ENCODE measurements at places on chromosomes 4 and X.

DNA sequence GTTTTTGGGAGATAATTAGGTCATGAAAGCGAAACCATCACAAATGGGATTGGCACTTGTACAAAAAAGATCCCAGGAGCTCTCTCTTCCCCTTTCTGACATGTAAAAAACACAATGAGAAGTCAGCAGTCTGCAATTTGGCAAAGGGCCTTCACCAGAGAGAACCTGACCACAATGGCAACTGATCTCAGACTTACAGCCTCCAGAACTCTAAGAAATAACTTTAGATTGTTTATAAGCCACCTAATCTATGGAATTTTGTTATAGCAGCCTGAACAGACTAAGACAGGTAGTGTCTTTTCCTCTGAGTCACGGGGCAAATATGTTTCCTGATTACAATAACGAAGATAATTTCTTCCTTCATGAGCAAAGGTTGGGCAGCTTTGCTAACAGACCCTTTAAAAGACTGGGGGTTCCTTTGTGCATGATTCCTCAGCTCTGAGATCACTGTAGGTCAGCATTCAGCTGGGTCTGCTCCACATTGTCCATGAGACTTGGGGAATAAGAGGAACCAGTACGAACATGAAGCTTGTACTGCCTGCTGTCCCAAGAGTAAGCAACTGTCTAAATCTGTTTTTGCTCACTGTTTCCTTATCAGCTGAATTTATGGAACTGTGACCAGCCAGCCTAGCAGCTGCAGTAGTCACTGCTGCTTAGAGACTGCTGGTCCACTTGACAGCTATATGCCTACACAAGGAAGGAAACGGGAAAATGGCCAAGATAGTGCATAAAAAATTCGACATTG lies 191.6 kb downstream of the ANAPC10 start:
- no peak for DNase-seq

- no peak for DNase-seq
Observed at GRCh38 chr4:185809121-185809520, 2.9 kb downstream of the SORBS2 start.

- DNase-seq: no peak
Observed at GRCh38 chrX:42567268-42567667, 210.7 kb downstream of the PPP1R2C start.

DNA sequence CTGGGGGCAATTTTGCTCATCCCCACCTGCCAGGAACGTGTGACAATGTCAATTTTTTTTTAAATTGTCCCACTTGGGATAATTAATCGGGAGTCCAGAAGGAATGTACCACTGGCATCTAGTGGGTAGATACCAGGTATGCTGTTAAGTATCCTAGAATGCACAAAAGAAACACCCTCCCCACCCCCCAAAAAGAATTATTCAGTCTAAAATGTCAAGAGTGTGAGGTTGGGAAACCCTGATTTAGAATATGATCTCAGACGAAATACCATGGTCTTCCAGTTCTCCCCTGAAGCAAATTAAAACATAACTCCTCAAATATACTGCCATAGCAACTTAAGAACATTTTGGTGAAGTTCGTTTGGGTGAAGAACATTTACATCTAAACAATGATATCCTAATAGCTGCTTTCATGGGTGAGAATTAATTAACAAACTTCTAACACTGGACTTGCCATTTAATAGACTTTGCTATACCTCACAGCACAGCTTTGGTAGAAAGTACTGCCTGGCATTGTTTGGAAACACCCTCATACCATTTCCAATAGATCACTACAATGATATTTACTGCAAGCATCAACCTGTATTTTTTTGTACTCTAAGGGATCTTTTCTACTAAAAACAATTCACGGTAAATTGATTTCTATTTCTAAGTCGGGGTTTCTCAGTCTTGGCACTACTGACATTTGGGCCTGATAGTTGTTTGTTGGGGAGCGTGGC lies 36.5 kb downstream of the SH3RF1 start:
- DNase-seq: no peak

- no peak for DNase-seq
Observed at GRCh38 chrX:134183665-134184064, 53.3 kb upstream of the CCDC160 start.

- no peak for DNase-seq
Observed at GRCh38 chrX:71320126-71320525, 18.6 kb downstream of the ITGB1BP2 start.

- no peak for DNase-seq
Observed at GRCh38 chrX:136847874-136848273, 32.7 kb downstream of the RBMX start.

Measured in SK-N-MC (cell line).